Uterus (tissue), 4 donors: ENCODE measurements at places on chromosomes 16 and 17. TPM values are rescaled to one million over a fixed set of nuclear protein-coding genes. Genes with fewer than 3 reads are reported as not detected.
A peak's percentile ranks its signal among the peaks of the same experiment; 100 is the strongest.

The NR1D1 gene
- 4.1 TPM for total RNA-seq

GRCh38 chr16:2184962-2185361 lies 11.4 kb downstream of the CASKIN1 start:
- DNase-seq, result no peak

The ACSF2 gene
- total RNA-seq, result 35.5 TPM

DNA sequence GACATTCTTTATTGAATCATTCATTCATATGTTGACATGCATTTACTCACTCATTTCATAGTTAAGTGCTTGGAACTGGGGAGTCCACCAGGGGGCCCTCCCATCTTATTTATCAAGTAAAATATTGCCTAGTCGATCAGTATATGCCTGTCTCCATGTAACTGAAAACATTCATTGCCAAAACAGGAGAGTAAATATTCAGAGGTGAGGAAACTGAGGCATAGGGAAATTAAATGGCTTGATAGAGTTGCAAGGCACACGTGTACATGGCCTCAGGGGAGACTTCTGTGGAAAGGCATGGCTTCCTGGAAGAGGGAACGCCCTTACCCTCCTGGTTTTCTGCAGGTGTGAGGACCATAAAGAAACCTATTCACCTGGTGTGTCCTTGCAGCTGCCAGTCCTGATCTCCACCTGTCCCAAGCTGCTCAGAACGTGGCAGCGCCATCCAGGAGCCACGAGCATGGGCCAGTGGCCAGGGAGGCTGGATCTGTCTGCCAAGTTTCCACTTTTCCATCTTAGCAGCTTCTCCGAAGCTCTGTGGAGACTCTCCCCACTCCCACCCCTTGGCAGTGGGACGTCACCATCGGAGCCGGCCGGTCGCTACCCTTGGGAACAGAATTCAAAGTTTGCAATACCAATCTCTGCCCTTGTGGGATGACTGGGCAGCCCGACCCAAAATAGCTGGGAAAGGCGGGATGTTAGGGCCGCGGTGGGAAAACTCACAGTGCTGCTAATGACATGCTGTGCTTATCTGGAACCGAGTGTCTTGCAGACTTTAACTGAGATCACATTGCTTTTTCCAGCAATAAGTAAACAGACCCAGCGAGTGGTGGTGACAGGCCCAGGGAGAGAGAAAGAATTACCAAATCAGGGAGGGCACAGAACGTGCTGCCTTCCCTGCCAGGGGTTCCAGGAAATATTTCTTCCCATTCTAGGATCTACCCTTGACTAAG lies 4.1 kb upstream of the C1QTNF1 start:
- peak; percentile 56 for DNase-seq

GRCh38 chr16:17590711-17591654 lies 120.2 kb upstream of the XYLT1 start:
- no peak for DNase-seq

DNA sequence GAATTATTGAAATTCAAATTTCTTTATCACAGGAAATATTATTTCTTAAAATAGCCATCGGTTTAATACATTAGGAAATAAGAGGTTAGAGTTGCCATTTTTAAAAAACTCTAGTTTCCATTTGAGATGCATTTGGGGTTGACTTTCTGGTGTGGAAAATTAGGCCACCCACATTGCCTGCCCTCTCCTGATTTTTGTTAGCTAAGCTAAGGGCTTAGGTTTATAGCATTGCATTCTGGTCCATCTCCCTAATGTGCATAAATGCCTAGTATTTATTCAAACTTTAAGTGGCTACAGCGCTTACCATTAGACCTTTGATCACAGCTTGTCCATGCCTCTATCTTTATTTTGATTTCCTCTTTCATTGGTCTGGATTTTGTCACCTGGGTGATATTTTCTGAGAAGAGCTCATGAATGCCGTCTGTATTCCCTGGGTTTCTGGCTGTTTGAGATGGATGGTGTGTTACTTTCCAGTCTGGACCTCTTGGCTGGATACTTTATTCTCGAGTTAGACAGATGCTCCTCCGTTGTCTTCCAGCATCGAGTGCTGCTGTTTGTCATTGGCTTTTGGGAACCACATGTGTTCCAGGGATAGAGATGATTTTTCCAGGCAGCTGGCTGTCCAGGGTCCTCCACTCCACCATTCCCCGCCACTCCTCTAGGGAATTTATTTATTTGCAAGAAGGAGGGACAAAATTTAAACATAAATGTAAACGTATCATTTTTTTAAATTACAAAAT lies 120.3 kb downstream of the KATNIP start:
- DNase-seq, result no peak

The TBC1D28 gene
- not detected for total RNA-seq

- no peak for DNase-seq
Observed at GRCh38 chr17:66949501-66949900, 15.0 kb upstream of the CACNG4 start.
